ENCODE measurements at places on chromosomes 11 and 22.
A peak's percentile ranks its signal among the peaks of the same experiment; 100 is the strongest.

DNA sequence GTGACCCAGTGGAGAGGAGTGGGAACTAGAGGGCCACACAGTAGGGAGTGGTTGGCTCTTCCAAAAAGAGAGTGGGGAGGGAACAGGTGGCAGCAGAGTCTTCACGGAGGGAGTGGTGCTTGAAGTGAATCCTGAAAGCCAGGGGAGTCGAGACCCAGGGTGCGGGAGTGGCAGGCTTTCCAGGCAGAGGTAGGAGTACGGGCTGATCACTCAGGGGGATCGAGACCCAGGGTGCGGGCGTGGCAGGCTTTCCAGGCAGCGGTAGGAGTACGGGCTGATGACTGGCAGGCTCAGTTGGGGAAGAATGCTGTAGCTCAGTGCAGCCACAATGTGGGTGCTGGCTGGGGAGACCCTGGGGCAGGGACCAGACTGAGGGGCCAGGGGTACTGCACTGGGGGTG, 148.2 kb downstream of the TBC1D22A start:
- no peak for DNase-seq

DNA sequence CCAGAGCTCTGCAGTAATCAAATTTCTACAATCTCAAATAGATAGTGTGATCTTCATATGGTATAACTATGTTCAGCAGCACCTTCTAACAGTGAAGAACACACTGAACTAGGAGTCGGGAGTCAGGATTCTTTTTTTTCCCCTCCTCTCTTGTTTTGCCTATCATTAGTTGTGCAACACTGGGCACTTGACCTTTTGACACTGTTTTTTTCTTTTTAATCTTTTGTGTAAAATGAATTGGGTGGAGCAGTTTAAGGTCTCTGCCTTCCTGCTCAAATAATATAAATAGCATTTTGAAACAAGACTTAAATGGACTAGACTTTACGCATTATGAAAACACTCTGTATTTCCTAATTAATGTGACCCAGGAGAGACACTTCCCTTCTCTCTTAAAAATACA, 39.7 kb downstream of the CTSC start:
- DNase-seq: no peak

- DNase-seq: peak; percentile 20
Measured at GRCh38 chr11:10742460-10743208, 8.4 kb upstream of the CTR9 start.

GRCh38 chr11:122910775-122911174, 28.2 kb downstream of the JHY start:
- DNase-seq: no peak

DNA sequence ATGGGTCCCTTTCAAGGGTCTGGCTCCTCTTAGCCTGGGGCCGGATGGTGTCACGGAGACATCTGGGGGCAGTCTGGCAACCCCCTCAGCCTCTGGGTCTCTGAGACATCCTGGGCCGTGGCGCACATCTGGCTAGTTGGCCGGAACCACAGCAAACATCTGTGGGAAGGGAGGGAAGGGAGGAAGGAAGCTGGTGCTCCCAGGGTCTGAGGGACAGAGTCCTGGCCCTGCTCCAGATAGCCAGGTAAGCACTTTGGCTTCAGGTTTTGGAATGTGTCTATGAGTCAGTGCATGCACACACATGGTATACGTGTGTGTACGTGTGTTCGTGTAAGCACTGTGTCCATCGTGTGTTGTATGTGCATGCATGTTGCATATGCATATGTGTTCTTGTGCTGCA, 225.1 kb downstream of the MN1 start:
- DNase-seq: no peak

DNA sequence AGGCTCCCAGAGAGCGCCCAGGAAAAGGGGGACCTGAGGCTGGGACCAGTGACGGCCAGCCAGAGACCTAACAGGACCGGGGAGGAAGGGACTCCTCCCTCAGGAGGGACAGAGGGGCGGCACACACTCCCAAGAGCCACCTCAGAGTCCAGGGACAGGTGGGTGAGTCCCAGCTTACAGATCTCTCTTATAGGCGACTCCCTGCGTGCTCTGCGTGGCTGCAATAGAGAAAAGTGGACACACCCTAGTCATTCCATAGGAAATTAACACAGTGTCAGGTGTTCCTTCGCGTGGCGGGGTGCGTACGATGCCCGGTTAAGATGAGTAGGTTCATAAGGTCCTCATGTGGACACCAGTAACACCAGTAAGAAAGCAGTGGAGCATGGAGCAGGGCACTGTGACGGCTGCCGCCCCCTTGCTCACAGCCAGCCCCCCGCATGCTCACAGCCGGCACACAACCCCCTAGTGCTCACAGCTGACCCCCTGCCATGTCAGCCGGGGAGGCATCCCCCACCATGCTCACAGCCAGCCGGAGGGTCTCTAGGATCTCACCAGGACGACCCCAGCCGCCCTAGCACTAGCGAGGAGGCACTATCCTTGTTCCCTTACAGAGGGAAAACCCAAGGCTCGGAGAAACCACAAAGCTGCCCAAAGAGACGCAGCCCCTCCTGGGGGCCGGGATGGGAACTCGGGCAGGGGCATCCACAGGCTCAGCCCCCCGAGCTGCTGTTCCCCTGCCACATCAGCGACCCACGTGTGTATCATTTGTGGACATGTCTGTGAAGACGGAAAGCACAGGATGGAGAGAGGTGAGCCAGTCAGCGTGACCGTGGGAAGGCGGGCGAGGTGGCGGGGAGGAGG, 426.8 kb downstream of the TBC1D22A start:
- DNase-seq: no peak

GRCh38 chr11:130165601-130166456, 6.2 kb downstream of the ST14 start:
- no peak for DNase-seq

DNA sequence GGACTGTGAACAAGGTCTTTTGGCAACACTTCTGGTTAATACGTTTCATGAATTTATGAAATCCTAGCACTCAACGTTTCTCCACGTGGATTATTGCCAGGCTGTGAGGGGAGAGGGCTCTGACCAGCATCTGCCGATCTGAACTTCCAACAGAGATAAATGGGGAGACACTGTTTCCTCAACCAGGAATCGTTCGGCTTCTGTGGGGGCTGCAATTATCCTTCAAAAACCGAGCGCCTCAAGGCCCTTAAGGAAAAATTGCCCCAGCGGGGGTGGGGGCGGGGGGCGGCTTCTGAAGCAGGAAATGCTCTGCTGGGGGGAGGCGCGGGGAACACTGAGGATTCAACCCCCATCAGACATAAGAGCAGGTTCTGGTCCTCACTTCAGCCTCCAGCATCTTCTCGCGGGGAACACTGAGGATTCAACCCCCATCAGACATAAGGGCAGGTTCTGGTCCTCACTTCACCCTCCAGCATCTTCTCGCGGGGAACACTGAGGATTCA, 155.6 kb downstream of the BRD1 start:
- no peak for DNase-seq

DNA sequence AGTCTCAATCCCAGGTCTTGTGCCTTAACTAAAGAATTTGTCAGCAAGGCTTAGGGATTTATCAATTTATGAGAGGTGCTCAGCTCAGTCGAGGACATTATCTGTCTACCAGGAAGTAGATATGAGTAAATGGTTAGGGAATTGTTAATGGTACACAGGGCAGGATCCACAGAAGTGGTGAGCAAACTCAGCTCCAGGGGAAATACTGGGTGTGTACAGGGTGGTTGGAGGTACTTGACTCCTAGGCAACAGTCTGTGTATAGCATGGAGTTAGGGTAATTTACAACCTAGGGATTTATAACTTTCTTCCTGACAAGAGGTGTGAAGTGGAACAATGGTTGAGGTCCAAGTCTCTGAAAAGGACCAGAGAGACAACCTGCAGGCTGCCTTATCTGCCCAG, 123.4 kb upstream of the OR9Q1 start:
- DNase-seq: no peak

DNA sequence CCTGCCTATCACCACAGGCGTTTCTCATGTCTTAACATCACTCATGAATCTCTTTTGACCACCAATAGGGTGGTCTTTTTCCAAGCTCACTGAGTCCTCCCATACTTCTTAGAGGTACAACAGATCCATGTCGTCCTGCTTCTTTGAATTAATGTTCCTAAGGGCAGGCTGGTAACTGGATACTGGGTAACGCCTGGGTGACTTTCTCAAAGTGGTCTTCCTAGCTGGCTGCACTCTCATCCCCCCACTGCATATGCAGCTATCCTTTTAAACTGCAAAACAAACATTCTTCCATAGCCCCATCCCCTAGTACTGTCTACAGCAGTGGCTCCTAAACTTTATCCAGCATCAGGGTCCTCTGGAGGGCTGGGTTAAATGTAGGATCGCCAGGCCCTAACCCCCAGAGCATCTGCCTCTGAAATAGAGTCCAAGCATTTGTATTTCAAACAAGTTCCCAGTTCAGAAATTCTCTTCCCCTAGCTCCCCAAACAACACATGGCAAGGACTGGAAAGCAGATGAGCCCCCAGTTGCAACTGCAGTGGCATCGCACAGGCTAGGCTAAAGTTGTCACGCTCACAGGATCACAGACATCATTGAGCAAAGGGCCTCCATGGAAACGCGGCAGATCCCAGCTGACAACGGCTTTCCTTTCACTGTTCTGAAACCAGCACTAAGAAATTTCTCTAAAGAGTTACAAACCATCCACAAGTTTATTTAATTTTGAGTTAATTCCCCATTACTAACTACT, 204.9 kb downstream of the LARGE1 start:
- no peak for DNase-seq

DNA sequence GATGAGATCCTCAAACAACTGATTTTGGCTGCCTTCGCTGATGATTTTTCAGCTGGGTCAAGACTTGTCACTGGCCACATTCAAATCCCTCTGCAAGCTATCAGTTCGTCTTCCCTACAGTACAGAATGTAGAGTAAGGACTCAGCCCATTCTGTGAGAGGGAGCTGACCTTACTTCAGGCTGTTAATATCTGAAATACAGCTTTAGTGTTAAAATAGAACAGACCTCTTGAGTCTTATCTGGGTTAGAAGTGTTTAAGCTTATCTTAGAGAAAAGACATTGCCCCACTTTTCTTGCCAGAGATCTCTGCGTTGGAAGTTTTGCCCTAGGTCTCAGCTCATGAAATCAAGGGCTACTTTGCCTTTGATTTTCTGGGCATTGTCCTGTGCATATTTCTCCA, 383.4 kb upstream of the LARGE1 start:
- DNase-seq: no peak

DNA sequence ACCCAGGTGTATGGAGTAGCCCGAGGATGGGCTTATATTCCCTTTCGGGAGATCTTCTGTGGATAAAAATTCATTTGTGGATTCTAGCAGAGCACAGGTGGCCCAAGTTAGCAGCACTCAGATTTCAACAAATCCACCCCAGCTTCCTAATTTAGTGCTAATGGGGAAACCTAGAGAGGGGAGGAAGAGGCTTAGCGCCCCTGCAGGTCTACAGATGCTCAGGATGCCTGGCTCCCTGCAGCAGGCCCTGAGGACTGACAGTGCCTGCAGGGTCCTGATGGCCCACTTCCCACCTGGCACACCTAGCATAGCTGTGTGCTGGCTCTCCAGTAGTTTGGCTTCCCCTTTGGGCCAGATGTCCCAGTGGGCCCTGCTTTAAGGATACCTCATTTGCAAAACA, 6.5 kb downstream of the DGAT2 start:
- no peak for DNase-seq

DNA sequence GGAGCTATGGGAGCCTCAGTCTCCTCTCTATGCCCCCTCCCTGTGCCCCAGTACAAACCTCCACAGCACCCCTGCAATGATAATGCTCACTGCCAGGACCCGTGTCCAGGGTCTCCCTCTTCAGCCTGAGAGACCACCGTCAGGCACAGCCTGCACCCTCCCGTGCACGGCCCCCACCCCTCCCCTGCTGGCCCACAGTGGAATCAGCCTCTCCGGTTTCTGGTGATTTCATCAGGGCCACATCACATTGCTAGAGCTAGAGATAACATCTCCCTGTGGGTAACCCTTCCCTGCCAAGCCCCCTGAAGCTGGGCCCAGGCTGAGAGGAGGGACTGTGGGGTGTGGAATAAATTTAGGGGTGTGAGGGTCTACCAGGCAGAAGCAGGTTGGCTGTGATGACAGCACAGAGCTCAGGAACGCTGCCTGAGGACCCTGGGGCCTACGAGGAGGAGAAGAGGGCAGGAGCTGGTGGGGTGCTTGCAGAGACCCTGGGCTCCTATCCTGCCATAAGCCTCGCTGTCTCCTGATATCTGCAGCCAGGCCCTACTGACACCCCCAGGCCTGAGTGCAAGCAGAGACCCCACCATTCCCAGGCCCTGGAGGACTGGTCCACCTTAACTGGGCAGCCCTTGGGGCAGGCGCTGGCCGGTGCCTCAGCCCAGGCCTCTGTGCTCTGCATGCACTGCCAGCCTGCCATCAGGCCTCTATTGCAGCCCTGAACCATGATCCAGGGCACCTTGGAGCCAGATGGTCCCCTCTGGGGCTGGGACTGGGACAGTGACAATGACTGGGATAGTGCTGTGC, at the start of gene KLHDC7B:
Gene KLHDC7B, plus strand, starts transcription at position 378 of the 804 bp plus-strand sequence. Its CDS starts 345 bp downstream, at position 723.
- no peak for DNase-seq

DNA sequence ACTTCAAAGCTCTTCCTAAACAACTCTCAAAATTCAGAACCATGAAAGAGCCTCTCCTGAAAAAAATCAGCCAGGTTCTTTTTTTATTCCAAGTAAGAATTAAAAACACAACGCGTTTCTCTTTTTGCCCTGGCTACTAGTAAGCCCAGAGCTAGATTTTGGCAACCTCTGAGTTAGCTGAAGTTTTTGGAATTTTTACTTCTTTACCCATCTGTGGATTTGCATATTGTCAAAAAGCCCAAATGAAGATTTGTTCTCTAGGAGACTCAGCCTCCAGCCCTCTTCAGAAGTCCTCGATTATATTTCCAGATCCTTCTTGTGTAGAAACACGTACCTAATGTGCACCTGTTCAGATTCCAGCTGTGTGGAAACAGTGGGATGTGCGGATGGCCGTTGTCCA, 517.9 kb downstream of the TBC1D22A start:
- no peak for DNase-seq

GRCh38 chr11:80598905-80599304, 1158.1 kb upstream of the TENM4 start:
- DNase-seq: no peak

DNA sequence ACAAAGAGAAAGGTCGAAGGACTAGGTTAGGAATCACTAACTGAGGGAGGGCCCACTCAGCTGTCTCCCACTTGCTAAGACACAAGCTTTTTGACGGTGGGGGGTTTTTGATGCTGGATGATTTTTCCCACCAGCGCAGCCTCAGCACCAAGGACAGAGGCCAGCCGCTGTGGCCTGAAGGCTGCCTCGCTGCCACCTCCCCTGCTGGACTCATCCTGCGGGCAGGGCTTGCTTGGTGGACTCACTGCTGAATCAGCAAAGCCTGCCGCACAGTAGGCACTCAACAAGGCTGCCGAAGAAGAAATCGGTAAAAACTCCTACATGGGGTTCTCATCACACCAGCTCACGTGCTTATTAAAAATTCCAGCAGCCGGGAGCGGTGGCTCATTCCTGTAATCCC, 2.6 kb downstream of the ALG12 start:
- DNase-seq: no peak

- DNase-seq: no peak
Measured at GRCh38 chr11:2690596-2691354, 9.0 kb downstream of the KCNQ1OT1 start.

DNA sequence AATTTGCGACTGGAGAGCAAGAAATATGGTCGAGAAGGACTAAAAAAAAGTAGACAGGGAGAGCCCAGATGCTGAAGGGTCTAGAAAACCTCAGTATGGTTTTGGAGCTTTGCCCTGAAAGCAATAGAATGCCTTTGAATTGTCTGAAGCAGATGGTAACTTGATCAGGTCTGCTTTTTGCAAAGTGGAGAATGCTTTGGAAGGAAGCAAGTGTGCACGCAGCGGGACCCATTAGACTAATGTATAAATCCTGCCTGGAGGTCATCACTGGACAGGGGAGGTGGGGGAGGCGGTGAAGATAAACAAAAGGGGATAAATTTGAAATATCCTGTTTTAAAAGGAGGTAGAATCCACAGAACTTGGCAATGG, 757 bp upstream of the HINFP start:
- DNase-seq: no peak

GRCh38 chr22:32617271-32617670, 142.7 kb downstream of the FBXO7 start:
- no peak for DNase-seq
